ENCODE measurements at places on chromosomes 6 and 20.

GRCh38 chr6:9455864-9456658 lies 958.8 kb downstream of the TFAP2A start:
- no peak for DNase-seq
- no peak overlapping the region for H3K4me3 ChIP-seq
- H3K27me3 ChIP-seq = no peaks in the 10 kb centered on the region
- H3K27ac ChIP-seq = no peak overlapping the region
- H3K36me3 ChIP-seq = no peaks in the 10 kb centered on the region

DNA sequence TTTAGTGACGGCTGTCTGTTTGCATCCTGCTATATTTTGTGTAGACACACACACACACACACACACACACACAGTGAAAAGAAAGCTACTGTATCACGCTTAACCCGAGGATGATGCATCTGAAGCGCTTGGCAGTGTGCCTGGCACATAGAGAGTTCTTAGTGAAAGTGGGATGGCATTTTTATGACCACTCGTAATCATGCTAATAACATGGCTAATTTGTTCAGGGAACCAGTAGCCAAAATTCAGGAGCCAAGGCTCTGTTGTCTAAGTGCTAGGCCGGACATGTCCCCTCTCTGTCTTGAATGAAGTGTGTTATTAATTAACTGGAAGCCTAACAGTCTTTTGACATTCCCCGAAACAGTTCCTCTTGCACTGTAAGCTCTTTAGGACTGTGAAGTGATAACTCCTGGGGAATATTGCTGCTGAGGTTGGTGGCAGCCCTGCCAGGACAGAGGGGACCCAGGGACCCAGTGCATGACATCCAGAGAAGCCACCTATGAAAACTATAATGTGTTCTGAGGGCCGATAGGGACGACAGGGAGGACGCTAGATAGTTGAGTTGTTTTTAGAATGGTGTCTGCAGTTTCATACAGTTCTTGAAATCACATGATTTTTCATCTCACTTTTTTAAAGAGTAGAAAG lies 45.0 kb upstream of the IRF4 start:
- DNase-seq = no peak
- no peaks in the 10 kb centered on the region for H3K27me3 ChIP-seq
- no peak overlapping the region for H3K27ac ChIP-seq
- H3K4me1 ChIP-seq = peaks cover 10% of the 10 kb centered on the region

GRCh38 chr20:46011631-46012482 lies 3.1 kb downstream of the MMP9 start:
- peak overlapping the region; percentile 71 for H3K4me3 ChIP-seq
- H3K27ac ChIP-seq = peak overlapping the region; percentile 39
- peaks cover 55% of the 10 kb centered on the region for H3K27me3 ChIP-seq
- peaks cover 2% of the 10 kb centered on the region for H3K36me3 ChIP-seq

GRCh38 chr20:10553326-10553984 lies 118.3 kb downstream of the SLX4IP start:
- no peaks in the 10 kb centered on the region for H3K27me3 ChIP-seq
- no peaks in the 10 kb centered on the region for H3K36me3 ChIP-seq
- DNase-seq = peak; percentile 29
- no peak overlapping the region for H3K27ac ChIP-seq

- H3K4me1 ChIP-seq = no peaks in the 10 kb centered on the region
- H3K27ac ChIP-seq = no peak overlapping the region
- no peak for DNase-seq
- H3K4me3 ChIP-seq = no peak overlapping the region
- H3K36me3 ChIP-seq = no peaks in the 10 kb centered on the region
- peaks cover 3% of the 10 kb centered on the region for H3K27me3 ChIP-seq
Observed at GRCh38 chr6:159904497-159904911, 13.7 kb downstream of the MAS1 start.

DNA sequence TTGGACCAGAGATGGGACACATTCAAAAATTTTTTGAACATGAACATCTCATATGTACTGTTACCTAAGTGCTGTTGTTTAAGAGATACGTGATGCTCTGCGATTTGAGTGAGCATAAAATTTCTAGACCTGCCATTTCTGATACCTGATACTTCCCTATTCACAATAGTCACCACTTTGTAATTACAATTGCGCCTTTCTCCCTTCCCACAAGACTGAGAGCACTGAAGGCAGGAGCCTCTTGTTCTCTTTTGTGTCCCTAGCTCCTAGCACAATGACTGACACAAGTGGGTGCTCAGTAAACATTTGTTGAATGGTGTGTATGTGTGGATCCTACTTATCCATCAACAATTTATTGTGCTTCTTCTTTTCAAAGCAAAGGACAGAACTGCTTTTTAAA lies 92.8 kb upstream of the TMEM30A start:
- DNase-seq = no peak
- peaks cover 21% of the 10 kb centered on the region for H3K27me3 ChIP-seq
- no peak overlapping the region for H3K4me3 ChIP-seq

GRCh38 chr6:134772671-134773360 lies 177.1 kb downstream of the ALDH8A1 start:
- H3K4me1 ChIP-seq = no peaks in the 10 kb centered on the region
- H3K4me3 ChIP-seq = no peak overlapping the region
- H3K27ac ChIP-seq = no peak overlapping the region

GRCh38 chr6:137755284-137755683 lies 111.8 kb upstream of the TNFAIP3 start:
- peaks cover 20% of the 10 kb centered on the region for H3K4me1 ChIP-seq
- H3K4me3 ChIP-seq = no peak overlapping the region
- H3K36me3 ChIP-seq = no peaks in the 10 kb centered on the region
- DNase-seq = no peak

Data from T-helper 2 cell treated with Interferon-gamma antibody and Interleukin-4, amounts not matched to agents 5 μg/mL and 100 μg/mL, for 36 hours (primary cell).